Activated effector memory CD4-positive, alpha-beta T cell treated with Interleukin-2 at 50 U/mL for 16 hours (primary cell): ENCODE measurements at places on chromosomes 5 and 9.

DNA sequence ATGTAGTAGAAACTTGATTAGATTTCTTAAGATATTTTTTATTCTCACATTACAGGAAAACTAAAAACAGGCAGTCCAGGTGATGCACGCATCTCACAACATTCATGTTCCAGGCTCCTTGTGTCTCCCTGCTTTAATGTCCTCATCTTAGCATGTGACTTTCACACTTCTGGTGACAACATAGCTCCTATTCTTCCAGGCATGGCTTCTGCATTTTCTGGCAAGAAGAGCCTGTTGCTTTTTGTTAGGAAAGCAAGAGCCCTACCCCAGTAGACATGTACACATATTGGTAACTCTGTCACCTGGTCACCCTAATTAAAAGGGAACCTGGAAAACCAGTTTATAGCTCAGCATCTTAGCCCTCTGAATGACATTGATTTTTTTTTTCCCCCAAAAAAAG, 92.5 kb downstream of the PPIC start:
- no peak for DNase-seq

DNA sequence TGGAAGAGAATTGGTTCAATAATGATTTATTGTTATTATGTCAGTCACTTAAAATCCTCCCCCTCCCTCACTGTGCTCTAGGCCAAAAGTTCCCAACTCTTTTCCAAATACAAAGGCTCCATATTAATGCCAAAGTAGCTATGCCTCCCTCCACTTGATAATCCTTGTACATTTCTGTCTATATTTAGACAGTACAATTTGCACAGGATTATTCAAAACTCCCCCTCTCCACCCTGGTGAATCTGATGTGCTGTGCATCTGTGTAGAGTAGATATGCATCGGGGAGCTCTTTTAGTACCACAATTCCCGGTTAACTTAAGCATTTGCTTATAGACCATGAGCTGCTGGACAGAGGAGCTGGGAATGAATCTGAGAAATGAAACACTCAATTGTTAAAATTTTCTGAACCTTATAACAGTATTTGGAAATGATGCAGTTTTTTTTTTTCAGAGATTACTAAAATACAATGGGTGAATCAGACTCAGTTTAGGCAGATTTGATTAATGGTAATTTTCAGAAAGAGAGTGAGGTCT, 27.6 kb downstream of the GLRA1 start:
- no peak for DNase-seq

DNA sequence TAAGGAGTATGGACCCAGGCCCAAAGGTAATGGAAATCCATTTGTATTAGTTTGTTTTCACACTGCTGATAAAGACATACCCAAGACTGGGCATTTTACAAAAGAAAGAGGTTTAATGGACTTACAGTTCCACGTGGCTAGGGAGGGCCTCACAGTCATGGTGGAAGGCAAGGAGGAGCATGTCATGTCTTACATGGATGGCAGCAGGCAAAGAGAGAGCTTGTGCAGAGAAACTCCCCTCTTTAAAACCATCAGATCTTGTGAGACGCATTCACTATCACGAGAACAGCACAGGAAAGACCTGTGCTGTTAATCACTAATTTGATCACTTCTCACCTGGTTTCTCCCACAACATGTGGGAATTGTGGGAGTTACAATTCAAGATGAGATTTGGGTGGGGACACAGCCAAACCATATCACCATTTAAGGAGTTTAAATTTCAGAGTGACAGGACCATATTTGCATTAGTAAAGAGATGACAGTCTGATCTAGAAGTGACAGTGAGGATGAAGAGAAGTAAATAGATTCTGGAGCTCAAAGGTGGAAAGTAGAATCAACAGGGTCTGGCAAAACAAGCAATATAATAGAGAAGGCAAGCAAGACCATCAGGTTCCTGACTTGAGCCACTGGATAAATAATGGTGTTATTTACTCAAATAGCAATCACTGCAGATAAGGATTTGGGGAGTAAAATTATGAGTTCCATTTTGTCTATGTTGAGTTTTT, 7.5 kb upstream of the FAM169A start:
- DNase-seq = no peak

- DNase-seq = no peak
These were observed 14.0 kb downstream of the SLC6A3 start for GRCh38 chr5:1431021-1431811.

- DNase-seq = no peak
These were observed 1.5 kb downstream of the TICAM2 start for GRCh38 chr5:115600766-115601165.

DNA sequence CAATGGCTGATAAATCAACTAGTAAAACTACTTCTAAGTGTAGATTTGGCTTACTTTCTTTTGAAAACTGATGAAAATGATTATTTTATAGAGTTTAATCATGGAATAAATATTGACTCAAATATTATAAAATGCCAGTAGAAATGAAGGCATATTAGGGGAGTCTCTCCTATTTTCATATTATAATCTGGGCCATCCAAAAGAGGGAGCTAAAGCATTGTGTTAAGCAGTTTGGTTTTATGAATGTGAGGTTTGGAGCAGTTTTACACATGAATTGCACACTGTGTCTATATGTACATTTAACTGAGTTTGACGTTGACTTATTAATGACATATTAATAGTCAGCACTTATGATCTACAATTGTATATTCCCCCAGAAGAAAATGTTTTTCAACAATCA, 17.4 kb downstream of the CDH9 start:
- DNase-seq = no peak

- no peak for DNase-seq
These were observed 27.6 kb downstream of the IL7R start for GRCh38 chr5:35884191-35884769.

DNA sequence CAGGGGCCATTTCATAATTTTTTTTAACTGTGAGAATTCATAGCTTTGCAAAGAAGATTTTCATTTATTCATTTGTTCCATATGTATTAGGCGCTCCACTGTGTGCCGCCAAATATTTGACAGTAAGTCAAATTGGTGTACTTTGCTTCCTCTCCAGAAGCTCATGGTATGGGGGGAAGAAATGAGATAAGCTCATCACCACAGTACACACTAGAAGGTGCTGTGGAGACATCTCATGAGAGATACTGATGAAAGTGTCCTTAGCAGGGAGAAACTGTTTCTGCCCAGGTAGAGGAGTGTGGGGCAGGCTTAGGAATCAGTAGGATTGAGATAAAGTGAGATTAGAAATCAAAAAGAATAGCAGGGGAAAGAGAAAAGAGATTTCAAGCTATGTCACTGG, 136.2 kb downstream of the CDH6 start:
- no peak for DNase-seq

DNA sequence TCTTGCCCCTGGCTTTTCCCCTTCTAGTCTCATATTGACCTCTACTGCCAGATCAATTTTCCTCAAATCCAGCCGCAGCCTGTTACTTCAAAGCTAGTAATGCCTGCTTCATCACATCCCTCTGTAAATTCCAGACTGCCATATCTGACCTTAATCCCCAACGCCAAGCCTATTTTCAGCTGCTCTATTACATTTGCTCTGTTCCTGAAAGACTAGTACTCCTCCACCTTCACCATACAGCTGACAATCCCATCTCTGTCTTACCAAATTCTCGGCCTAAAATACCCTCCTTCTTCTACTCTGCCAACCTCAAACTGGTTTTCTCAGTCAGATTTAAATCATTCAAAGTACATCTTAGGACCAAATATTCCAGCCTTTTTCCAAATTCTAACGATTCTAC, 420.2 kb downstream of the RAB3C start:
- no peak for DNase-seq

GRCh38 chr5:158727136-158727535, 372.6 kb downstream of the EBF1 start:
- DNase-seq = no peak

DNA sequence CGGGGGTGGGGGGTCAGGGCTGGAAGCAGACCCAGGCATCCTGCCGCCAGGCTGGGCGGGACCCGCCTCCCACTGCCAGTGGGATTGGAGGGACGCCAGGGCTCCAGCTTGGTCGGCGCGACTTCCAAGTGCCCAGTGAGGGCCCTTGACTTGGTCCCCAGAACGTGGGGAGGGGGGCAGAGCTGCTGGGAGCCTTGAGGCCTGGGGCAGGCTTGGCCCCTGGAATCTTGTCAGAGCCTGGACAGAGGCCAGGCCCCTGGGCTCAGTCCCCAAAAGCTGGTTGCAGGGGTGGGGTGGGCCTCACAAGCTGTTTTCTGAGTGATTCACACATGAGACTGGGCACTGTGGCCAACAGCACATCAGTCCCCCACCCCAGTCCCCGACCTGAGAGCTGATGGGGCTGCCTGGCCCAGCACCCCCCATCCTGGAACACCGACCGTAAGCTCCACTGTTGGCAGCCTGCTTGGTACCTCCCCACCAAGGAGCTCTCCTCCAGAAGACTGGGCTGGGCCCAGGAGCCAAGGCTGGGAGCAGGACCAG, 526 bp downstream of the CLIC3 start:
- DNase-seq = no peak

DNA sequence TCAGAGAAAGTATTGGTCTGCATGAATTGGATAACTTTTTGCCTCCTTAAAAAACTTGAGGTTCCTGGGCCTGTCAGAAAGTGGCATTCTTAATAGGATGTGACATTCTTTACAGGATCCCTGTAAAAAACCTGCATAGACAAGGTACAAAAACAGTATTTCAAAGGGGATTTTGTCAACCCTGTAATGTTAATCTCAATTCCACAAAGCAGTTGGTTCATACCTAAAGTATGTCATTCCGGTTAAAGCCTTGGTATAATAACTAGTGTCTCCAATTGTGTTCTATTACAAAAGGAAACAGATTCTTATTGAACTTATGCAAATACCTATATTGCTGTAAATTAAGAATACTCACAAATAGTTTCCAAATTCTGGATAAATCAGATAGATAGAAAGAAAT, 169.7 kb downstream of the CDH10 start:
- DNase-seq = no peak

- DNase-seq = no peak
These were observed 38.2 kb upstream of the SPATA31E1 start for GRCh38 chr9:87844506-87844905.

- DNase-seq = no peak
These were observed 27.8 kb downstream of the C5orf22 start for GRCh38 chr5:31559942-31560341.

GRCh38 chr5:103373597-103374472, 115.3 kb downstream of the MACIR start:
- DNase-seq = no peak

DNA sequence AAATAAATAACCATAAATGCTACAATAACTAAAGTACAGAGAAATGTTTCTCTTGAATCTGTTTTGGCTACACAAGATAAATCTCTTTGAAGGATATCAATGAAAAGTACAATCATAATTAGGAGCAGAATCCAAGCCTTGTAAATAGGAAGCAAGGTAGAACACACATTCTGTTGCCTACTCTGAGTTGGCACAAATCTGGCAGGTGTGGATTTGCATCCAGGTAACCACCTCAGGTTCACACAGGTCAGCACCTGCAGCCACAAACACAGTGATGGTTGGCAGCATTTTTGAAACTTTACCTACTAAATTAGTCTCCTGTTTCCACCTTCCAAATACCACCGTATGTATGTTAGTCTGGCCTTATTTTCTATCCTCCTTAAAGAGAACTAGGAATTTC, 105.3 kb upstream of the PIK3R1 start:
- no peak for DNase-seq

DNA sequence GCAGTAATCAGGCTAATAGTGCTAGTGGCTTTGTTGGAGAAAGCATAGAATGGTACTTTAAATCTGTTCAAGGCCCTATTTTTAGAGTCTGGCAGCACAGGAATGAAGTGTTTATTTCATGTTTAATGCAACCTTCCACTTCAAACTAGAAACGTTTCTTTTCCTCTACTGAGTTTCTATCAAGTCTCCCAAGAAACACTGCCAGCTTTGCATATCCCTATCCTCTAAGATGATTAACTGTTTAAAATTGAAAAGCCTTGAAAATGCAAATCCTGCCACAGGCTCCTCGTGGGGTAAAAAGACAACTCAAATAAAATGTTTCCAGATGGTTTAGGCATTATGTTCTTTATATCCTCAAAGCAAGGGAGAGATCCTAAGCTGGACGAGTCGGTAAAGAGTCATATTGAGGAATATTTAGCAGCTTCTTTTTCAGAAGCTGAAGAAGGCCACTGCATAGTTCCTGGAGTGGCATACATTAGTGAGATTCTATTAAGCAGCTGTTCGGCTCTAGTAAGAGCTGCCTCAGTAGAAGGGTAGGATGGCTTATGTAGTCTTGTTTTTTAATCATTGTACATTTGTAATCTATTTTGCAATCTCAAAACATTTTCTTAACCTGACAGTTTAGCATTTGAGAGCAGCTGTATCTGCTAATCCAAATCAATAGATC, 251.2 kb downstream of the CHSY3 start:
- no peak for DNase-seq

GRCh38 chr9:32500768-32501167, 25.2 kb downstream of the RIGI start:
- DNase-seq = no peak

GRCh38 chr9:83405759-83406158, 132.4 kb downstream of the FRMD3 start:
- DNase-seq = no peak

DNA sequence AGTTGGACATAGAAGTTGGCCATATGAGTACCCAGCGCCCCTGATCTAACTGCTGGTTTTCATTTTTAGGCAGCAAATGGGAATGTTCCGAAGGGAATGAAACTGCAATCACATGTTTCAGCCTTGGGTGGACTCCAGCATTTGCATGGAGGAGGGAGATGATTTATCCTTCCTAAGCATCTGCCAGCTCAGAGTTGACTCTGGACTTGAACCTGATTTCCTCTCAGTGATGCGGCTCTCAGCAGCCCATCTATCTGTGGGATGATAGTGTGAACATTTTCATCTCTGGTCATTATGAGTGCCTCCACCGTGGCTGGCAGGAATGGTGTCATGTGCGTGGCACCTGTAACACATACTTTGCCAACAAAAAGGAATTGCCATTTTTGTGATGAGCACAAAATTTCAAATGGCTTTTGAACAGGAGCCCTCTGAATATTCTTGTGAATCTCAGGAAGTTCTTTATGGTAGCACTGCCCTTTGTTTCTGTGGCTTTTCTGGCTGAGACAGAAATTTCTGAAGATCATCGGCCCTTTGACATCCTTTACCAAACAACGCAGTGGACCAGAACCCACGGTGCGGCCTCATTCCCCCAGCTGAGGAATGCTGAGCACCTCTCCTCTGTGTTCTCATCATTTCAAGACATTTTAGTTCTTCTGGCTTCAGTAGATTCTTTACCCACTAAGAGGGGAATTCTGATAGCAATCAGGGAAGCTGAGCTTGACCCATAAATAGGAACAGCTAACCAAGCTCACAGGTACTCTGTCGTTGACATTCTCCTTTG, 28.5 kb downstream of the FUBP3 start:
- DNase-seq = no peak
